Pulmonary artery endothelial cell (primary cell): ENCODE measurements at places on chromosomes 3 and 15.

DNA sequence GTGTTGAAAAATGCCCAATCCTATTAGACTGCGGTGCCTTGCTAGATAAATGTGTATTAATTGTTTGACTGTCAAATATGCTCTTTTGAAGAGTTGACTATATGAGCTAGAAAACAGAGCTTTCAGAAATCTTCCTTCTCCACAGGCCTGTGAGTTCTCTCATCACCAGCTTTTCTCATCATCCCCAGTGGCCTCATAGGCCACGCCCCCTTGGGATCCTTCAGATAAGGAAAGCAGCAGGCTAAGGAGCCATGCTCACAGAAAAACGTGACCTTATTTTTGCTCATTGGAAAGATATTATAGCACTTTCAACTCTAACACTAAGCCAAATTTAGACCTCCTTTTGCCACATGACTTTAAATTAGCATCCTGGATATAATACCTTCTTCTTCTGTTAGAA lies 514.4 kb upstream of the ARRDC4 start:
- DNase-seq: no peak

GRCh38 chr3:149421764-149422163 lies 44.3 kb upstream of the TM4SF1 start:
- no peak for DNase-seq

- DNase-seq: no peak
These were observed 730.6 kb upstream of the NECTIN3 start for GRCh38 chr3:110341047-110341446.

GRCh38 chr3:188080091-188080490 lies 73.9 kb upstream of the LPP start:
- DNase-seq: no peak

- no peak for DNase-seq
These were observed 273.4 kb downstream of the TLE3 start for GRCh38 chr15:69824075-69824876.

GRCh38 chr3:73228000-73228399 lies 166.5 kb downstream of the EBLN2 start:
- no peak for DNase-seq

- no peak for DNase-seq
These were observed 115.9 kb downstream of the CBLB start for GRCh38 chr3:105752791-105753415.

- no peak for DNase-seq
These were observed 27.3 kb upstream of the NMB start for GRCh38 chr15:84685304-84685703.

DNA sequence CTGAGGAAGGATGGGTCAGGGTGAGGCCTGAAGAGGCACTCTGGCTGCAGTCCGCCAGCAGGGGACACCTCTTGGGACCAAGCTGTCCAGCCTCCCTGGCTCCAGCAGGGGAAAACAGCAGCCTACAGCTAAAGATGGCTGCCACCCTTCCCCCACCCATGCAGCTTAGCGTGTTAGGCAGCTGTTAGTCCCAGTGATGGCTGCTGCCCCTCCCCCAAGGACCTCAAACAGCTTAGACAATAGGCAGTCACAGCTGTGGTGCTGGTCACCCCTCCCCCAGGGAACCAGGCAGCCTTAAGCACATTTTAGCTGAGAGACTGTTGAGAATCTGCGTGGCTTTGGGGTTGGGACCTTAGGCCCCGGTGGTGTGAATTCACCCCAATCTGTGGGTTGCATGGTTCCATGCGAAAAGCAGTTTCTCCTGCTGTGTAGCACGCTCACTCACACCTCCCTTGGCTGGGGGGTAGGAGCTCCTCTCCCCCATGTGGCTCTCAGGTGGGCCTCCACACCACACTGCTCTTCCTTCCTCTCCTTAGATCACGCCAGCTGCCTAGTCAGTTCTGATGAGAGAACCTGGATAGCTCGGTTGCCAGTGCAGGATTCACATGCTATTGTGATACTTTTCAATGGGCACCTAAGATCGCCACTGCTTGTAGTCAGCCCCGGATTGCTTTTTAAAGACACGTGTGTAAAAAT lies 140.5 kb upstream of the CADPS start:
- DNase-seq: no peak

DNA sequence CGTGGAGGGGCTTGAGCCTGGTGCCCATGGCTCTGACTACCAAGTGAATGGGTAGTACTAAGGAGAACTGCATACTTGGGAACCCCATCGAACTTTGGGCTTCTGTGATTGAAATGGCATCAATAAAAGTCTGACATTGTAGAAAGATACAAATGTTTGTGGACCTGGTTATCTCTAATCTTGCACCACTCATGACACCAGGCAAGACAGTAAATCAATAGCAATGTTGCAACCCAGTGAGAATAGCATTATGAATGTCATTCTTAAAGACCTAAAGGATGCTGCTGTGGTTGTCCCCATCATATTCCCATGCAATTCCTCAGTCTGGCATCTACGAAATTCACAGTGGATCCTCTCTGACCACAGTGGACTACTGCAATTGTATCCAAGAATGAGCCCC lies 233.6 kb upstream of the LYSMD4 start:
- no peak for DNase-seq

- no peak for DNase-seq
These were observed 87.3 kb downstream of the TFG start for GRCh38 chr3:100796556-100796955.

GRCh38 chr3:25403968-25404367 lies 24.1 kb upstream of the RARB start:
- no peak for DNase-seq

- DNase-seq: no peak
These were observed 52.1 kb upstream of the TGFBR2 start for GRCh38 chr3:30554317-30554690.

DNA sequence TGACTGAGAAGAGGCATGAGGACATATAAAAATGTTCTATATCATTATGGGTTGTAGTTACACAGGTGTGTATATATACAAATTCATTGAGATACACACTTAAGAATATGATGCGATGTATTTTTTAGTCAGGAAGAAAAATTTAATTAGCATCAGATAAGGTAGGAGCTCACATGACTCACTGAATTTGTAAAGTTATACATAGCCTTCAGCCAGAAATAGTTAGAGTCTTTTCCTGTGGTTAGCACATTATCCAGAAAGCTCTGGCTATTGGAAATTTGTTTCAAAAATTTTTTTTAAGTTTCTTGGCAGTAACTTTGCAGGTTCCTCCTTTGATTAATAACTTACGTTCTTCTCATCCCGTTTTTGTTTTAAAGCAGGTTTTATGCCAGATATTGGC lies 88.6 kb downstream of the STT3B start:
- DNase-seq: no peak

- DNase-seq: peak; percentile 46
These were observed 378.1 kb downstream of the NSUN3 start for GRCh38 chr3:94440767-94441493.

- no peak for DNase-seq
These were observed 55.4 kb downstream of the BFSP2 start for GRCh38 chr3:133455281-133455680.

DNA sequence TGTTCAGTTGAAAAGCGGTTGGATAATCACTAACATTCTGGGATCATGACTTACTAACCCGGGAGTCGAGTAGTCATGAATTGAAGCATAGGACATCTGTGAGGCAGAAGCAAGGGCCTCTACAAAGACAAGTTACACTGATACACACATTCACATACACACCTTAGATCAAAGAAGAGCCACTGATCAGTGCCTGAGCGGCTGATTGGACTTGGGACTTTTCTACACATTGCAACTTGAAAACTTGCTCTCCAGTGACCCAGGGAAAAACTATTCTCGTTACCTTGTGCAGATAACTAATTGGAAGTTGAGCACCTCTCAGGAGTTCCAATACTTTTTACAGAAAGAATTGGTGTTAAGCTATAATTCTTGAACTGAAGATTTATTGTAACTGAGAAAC lies 206.0 kb downstream of the CDIN1 start:
- no peak for DNase-seq

DNA sequence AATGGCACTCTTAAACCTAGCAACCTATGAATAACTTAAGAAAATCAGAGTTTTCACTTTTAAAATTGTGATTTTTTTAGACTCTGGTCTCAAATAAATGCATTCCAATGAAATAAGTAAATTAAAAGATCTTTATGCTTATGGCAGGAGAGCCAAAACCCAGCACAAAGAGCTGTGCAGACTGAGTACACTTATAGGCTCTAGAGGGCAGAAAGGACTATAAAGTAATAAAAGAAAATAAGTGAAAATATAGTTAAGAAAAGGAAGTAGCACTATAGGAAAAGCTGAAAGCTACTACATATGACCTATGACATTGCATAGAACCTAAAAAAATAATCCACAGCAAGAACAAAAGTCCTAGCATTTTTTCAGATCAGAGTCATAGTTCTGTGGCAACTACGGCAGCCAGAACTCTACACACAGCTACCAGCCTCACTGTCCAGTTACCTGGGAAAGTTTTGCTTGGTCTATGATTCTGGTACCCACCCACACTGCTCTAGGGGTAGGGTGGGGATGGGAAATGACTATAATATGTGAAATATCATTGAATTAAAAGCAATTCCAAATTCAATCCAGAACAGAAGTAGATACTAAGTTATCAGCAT lies 30.5 kb downstream of the CLASP2 start:
- DNase-seq: no peak

DNA sequence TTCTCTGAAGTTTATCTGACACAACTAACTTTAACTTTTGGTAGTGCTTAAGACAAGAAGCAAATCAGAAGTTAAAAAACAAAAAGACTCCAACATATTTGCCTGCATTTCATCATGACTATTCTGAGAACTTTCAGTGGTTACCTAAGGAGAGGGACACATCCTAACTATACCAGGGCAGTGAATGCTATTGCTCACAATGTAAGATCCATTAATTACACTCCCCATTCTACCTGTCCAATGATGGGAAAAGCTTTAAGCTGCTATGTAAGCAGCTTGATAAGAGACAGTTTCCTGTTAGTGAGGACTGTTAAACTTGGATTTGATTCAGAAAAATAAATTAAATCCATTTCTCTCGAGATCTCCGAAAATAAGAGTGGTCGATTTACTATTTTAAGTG lies 37.5 kb downstream of the SERPINI1 start:
- DNase-seq: no peak

DNA sequence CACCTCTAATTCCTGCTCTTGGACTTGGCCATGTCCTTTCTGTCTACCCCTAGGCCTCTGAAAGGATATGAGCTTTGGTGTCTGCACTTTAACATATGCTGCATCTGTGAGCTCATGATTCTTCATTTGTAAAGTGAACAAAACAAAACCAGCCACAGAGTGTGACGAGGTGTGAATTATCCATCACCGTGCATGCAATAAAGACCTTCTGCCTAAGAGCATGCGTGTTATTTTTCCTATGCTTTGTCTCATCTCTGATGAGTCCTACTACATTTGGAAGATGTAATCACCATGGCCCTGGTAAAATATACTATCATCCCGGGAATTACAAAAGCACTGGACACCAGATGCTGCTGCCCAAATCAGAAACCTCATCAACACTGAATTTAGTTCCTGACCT lies 103.5 kb upstream of the KCNAB1 start:
- no peak for DNase-seq

- DNase-seq: no peak
These were observed 10.0 kb downstream of the EIF2B5 start for GRCh38 chr3:184145111-184145524.

DNA sequence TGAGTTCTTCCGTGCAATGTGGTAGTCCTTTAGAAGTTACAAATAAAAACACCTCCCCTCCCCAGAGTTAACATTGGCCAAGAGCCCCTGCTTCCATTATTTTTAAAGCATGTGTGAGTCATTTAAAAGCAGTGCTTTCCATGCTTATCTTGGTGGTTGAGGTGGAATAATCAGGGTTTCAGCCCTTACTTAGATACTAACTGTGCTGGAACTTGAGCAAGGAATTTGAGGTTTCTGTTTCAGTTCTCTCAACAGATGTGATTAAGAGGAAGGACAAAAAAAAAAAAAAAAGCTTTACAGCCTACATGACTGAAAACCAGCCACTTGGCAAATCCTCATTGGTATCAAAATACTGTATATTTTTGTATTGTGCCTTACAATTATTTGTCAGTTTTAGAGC lies 64.5 kb downstream of the CGNL1 start:
- no peak for DNase-seq

- DNase-seq: no peak
These were observed 24.5 kb upstream of the GABRA5 start for GRCh38 chr15:26842391-26842790.

DNA sequence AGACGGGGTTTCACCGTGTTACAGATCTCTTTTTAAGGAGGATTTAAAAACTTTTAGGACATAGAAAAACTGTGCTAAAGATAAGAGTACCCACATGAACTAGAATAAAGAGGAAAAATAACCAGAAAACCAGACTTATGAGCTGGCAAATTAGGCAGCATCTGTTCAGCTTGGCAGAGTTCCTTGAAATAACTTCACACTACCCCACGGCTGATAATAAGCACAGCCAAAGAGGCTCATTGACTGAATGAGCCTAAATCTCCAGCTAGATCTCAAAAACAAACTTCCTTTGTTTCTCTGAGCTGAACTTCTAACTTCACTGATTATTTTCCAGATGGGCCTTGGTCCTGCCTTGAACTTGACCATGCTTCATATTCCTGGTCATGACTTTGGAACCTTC lies 26.7 kb upstream of the PIK3R4 start:
- no peak for DNase-seq

GRCh38 chr3:187368251-187369088 lies at the start of gene RTP4:
Gene RTP4, plus strand, starts transcription at chr3:187368385. Its CDS starts 57 bp downstream, at chr3:187368442.
- no peak for DNase-seq

DNA sequence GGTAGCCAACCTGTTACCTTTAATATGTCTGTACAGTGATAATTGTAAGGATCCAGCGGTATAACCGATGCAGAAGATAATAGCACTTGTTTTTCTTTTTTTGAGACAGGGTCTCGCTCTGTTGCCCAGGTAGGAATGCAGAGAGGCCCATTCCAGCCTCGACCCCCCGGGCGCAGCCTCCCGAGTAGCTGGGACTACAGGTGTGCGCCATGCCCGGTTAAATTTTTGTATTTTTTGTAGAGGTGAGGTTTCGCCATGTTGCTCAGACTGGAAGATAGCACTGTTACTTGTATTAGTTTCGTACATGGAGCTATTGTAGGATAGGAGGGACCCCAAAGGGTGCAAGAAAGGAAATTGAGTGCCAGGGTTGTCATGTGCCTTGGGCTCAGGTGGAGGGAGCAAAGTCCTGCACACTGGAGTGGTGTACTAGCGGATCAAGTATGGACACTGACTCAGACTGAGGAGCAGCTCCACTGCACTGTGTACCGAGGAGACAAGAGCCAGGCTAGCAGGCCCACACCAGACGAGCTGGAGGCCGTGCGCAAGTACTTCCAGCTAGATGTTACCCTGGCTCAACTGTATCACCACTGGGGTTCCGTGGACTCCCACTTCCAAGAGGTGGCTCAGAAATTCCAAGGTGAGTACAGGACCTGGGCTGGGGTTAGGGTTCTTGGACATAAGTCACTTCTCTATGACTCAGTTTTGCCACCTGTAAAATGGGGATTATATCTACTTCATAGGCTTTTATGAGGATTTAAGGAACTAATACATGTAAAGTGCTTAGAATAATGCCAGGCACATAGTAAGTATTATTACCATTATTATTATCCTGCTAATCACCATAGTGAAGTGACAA lies 1.0 kb downstream of the OGG1 start:
- no peak for DNase-seq
